ENCODE measurements at places on chromosomes 16 and 17.

DNA sequence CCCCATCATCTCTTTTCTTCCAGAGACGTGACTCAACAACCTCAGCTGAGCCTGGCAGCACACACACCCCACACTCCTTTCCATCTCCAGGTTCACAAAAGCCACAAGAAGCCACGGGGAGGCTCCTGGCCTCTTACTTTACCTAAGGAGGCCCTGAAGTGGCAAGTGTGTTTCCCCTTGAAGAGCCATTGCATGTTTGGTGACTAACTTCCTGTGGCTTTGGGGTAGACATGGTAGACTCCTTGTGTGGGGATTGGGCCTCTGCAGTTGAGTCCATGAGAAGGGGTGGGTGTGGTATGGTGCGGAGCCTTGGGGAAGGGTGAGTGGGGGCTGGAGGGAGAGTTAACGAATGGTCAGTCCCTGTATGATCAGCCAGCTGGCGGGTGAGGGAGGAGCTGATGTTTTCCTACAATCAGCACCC lies 24.2 kb downstream of the SAP30BP start:
- DNase-seq: no peak

GRCh38 chr16:70691223-70692129 lies 5.6 kb upstream of the MTSS2 start:
- DNase-seq: peak; percentile 83

- no peak for DNase-seq
Measured at GRCh38 chr16:23914946-23915530, 79.3 kb downstream of the PRKCB start.

GRCh38 chr16:81004646-81005353 lies 1.9 kb downstream of the CMC2 start:
- no peak for DNase-seq

DNA sequence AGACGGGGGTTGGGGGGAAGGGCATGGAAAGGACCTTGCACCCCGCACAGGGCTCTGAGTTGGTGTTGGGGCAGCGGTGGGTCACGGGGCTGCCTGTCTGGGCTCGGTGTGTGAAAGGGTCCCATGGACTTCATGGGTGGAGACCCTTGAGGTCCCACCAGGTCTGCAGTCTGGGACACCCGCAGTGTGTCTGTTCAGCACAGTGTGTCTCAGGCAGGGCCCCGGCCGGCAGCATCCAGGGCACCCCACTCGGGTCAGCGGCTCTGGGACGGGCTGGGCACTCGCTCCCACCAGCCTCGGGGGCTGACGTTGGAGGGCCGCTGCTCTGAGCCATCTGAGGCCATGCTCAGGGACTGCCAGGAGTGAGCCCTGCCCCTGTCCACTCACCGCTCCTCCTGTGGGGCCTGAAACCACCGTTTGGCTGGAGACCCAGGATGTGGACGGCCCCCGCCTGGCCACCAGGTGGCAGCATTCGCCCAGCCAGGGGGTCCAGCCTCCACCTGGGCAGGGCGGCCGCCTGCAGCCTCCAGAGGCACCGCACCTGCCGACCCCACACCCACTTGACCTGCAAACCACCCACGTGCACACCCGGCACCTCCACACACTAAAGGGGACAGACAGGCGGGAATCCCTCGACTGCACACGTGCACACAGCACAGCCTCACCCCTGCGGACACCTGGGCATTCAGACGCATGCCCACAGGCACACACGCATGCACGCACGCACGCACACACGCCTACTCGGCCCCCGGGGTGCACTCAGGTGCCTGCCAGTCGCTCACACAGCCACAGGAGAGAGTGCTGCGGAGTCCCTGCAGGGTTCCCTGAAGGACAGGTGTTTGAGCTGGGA lies 10.1 kb upstream of the ZFPM1 start:
- DNase-seq: peak; percentile 96

DNA sequence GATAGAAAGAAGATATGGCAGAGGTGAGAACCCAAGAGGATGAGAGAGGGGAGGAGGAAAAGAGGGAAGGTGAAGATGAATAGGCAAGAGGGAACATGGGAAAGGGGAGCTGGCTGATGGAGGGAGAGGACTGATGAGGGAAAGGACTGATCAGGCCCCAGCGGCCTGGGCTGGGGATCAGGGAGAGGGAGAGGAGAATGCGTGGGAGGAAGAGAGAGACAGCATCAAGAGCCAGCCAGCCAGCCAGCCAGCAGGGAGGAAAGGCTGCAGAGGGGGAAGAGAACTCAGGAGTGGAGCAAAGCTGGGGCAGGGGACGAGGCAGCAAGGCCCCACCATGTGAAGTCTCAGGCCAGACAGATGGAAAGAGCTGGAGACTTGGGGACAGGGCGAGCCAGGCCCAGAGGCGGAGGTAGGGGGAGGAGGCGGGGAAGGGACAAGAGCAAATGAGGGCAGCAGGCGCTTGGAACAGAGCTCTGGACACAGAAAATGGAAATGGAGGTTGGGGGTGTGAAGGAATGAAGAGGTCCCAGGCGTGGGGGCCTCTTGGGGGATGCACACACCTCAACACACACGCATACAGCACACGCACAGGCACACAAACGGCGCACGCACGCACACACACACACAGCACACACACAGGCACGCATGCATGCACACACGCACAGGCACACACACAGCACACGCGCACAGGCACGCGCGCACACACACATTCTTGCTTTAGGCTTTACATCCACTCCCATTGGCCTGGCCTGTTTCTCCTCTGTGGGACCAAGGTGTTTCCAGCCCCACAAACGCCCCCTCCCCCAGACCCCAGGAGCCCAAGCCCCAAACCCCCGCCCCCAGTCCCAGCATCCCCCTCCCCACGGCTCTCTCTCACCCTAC lies 12.3 kb downstream of the DLG4 start:
- no peak for DNase-seq

DNA sequence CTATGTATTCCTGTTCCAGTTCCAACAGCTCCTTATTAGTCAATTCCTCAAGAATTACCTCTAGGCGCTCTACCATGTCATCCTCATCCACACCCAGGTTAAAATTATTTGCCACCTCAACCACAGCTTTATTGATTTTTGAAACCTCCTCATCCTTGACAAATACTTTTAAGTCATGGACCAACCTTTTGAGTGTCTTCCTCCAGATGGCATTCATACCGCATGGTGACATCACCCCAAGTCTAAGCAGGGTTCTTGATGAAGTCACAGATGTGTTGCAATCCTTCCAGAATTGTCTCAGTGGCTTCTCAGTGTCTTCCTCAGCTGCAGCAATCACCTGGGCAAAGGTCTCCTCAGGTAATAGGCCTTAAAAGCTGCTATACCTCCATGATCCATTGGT lies 40.1 kb downstream of the BCL7C start:
- no peak for DNase-seq

DNA sequence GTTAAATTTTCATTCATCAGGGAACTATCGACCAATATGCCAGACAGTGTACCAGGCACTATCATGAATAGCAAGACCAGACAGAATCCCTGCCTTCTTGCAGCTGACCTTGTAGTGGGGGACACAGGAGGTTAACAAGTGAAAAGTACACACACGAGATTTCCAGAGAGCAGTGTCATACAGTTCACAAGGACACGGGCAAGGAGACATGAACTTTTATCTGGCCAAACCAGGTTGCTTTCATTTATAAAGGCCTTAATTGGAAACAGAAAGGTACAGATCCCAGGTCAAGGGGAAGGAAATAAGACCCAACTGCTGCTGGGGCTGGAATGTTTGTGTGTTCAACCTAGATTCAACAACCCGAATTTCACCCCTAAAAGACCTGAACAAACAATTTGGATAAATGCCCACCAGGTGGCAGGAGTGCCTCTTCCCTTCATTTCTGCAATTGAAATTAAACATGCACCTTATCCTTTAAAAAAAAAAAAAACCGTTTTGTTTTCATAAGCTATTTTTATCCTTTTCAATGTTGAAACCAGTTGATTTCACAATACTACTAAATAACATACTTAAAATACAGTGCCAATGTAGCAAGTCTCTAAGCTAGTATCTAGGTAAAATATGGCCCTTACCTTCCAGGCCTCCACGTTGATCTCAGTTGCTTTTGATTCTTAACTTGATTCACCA lies 65.9 kb downstream of the EMP2 start:
- DNase-seq: peak; percentile 22

- DNase-seq: peak; percentile 22
Measured at GRCh38 chr16:66516509-66516807, 33.5 kb downstream of the TK2 start.

GRCh38 chr16:68257906-68258800 lies 6.2 kb upstream of the SLC7A6 start:
- no peak for DNase-seq

DNA sequence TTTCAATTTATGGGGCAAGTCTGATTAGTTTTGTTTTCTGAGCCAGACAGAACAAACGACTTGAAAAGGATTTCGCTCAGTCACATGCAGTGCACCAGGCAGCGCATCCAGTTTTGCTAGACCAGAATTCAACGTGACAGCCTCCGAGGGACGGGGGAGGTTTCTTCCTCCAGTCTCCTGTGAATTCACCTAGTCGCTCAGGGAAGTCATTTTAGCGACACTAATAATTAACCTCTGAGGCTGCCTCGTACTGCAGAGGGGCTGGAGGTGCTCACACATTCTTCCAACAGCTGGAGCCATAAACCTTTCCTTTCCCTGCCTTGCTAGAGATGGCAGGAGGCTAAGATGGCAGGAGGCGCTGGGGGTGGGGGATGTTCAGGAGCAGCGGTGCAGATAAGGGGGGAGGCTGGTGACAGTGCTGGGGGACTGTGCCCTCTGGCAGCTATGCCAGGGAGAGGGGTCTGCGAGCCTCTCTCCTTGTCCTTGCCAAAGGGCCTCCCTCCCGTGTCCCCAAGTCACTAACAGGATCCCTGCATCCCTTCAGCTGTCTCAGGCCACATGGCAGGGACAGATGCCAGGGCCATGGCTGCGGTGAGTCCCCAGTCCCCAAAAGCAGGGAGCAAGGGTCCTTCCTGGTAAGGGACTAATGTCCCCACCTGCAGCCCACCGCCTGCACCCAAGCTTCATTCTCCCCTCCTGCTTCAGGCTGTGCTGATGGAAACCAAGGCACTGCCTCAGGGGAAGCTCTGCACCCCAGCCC lies 24.0 kb downstream of the MXRA7 start:
- no peak for DNase-seq

- no peak for DNase-seq
Measured at GRCh38 chr16:50797456-50797855, 55.6 kb downstream of the CYLD start.

- DNase-seq: no peak
Measured at GRCh38 chr17:3526971-3527370, 30.6 kb downstream of the TRPV3 start.

- no peak for DNase-seq
Measured at GRCh38 chr17:44601539-44601938, 44.3 kb downstream of the FZD2 start.

GRCh38 chr16:50573279-50573678 lies 25.1 kb downstream of the NKD1 start:
- DNase-seq: no peak

GRCh38 chr17:35373534-35373983 lies at the start of gene SLFN11:
SLFN11 (minus strand) TSS chr17:35373621; CDS start chr17:35363807, 9,814 bp downstream.
- DNase-seq: peak; percentile 72

- DNase-seq: no peak
Measured at GRCh38 chr16:69632828-69633227, 67.1 kb downstream of the NFAT5 start.

GRCh38 chr17:58722696-58723095 lies 30.3 kb downstream of the RAD51C start:
- DNase-seq: no peak

DNA sequence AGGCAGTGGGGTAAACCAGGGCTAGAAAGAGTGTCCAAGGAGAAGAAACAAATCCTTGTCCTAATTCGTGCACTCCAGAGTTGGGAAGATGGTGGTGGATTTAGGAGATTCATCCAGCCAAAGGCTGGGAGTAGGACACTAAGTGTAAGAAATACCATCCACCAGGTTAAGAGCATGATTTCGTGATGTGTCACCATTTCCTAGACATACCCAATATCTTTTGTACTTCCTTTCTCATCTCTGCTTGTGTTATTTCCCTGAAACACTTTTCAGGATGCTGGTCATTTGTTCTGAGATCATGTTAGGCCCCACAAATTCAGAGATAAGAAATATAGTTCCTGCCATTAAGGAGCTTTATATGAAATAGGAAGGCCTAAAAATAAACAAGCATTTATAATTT lies 106.3 kb upstream of the HLF start:
- DNase-seq: no peak

DNA sequence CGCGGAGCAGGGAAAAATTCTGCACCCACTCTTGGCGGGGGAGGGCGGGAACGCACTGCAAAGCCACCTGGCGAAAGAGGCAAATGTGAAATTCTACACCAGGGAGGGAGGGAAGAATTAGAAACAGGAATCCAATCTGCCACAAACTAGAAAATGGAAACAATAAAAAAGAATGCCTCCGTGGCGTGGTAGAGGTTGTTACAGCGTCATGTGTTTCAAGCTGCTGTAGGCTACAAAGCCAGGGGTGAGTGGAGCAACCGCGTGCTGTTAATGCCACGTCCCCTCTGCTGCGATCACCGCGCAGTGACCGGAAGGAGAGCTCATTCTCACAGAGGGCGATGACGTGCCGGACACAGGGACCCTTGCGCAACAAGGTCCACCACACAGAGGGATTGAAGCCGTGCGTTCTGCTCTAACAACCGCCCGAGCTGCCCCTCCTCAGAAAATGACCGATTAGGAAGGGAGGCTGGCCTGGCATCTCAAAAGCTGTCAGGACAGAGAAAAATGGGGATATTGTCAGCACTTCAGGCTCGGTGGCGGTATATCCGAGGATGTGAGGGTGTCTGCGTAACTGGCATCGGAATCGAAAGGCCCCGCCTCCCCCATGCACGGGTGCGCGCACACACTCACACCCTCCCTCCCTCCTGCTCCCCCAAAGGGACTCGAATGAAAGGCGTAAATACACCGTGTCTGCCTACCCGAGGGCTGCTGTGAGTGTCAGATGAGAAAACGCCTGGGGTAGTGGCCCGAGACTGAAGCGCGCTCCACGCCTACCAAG lies 70.8 kb upstream of the TNRC6C start:
- peak; percentile 73 for DNase-seq

- peak; percentile 95 for DNase-seq
Measured at GRCh38 chr16:30805370-30806169, 18.6 kb upstream of the ZNF629 start.

DNA sequence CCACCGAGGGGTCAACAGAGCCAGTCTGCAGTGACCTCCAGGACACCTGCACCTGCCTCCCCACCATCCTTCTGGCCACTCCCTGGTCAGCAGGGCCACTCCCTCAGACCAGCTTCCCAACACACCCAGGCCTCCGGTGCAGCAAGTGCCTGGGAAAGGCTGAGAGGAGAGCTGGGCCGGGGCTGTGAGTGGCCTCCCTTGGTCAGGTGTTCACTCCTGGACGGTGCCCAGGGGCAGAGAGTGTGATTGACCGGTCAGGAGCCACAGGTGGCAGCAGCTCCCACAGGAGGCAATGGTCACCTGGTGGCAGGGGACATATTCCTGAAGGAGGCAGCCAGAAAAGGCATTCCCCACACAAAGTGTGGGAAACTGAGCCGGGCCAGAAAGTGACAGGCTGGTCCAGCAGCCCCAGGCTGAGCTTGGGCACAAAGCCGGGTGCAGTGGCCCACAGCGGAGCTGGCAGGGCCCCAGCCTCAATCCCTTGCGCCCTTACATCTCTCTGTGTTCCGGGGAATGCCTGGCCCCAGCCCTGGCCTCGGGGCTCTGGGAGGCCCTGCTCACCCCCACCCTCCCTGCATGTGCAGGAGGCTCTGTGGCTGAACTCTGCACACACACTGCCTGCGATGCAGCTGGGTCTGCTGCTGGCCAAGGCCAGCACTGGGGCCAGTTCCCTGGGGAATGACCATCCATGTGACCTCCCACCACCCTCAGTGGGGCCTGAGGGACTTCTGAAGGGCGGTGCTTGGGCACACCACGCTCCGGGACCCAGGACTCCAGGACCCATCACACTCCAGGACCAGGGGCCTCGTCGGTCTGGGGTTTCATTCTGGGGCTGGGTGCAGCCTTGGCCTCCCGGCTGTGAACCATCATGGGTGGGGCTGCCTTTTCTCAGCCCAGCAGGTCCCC lies 1.2 kb upstream of the C17orf99 start:
- no peak for DNase-seq

Data from frontal cortex (tissue), 4 donors.